ENCODE measurements at places on chromosomes 3 and 15.

DNA sequence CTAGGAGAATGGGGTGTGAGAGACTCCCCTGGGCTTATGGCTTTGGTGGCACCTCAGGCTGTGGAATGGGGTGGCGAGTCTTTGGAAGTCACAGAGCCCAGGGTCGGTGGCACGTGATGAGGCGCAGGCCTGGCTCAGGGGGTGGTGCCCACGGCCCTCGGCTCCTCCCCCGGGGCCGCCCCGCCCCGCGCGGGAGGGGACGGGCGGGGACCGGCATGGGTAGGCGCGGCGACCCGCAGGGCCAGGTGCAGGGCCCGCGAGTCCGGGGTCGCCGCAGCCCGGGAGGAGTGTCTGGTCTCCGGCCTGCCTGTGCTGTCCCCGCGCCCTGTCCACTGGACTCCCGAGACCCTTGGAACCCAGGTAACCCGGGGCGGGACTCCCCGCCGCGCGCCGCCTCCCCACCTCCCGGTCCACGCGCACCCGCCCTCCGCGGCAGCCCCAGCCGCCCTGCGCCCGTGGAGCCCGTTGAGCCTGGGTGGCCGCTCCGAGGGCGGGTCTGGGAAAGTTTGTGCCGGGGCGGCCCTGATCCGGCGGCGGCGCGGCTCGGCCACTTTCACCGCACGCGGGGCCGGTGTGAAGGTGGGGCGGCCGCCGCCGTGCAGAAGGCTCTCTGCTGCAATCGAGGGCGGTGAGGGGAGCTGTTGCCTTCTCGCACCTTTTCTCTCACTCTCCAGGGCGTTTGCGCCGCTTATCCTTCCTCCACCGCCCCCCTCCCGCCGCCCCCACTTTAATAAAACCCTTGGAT is at the start of gene PAQR5:
Gene PAQR5, plus strand, starts transcription at position 216 of the 745 bp plus-strand sequence. CDS start 61,169 bp downstream, outside the sequence.
- DNase-seq: no peak

DNA sequence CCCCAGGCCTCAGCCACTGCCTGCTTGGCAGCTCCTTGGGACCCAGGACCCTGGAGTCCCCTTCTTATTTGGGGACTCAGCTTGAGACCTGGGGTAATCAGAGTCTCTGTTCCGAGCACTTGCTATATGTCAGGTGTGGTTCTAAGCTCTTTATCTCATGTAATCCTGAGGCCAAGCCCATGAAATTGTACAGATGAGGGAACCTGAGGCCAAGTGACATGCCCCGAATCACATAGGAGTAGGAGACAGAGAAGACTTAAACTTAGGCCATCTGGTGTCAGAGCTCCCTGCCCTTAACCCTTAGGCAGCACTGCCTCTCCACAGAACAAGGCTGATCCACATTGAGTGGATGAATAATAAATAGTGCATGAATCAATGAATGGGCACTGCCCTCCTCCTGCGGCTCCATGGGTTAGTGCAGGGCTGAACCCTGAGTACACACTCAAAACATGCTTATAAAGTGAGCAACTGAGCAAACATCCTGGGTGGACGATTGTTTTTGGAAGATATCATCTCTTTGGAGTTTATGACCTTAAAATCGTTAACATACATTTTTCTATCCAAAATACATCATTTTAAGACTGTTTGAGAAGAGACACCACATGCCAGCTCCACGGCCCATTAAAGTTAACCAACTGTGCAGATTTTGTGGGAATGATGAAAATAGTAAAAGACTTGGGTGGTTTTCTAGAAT is 33.2 kb upstream of the IQSEC1 start:
- no peak for DNase-seq

DNA sequence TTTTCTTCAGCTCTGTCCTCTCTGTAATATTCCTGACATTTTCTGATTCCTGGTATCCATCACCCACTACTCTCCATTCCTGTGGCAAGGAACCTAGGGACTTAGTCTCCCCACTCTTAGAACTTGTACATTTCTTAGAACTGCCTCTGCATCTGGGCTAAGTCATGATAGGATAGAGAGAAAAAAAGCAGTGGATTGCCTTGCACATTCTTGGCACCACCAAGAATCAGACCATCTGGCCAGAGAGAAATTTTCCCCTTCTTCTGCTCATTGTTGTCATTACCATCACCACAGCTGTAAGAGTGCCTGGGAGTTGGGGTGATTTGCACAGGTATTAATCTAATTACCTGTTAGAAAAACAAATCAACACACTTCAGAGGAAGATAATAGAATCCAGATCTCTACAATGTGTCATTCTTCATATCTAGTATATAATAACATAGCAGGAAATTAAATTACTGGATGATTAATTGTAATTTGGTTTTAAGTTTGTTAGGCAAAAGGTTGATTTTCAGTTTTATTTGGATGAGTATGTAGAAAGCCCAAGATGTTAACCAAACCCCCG is 264.8 kb upstream of the ZPLD1 start:
- DNase-seq: no peak

DNA sequence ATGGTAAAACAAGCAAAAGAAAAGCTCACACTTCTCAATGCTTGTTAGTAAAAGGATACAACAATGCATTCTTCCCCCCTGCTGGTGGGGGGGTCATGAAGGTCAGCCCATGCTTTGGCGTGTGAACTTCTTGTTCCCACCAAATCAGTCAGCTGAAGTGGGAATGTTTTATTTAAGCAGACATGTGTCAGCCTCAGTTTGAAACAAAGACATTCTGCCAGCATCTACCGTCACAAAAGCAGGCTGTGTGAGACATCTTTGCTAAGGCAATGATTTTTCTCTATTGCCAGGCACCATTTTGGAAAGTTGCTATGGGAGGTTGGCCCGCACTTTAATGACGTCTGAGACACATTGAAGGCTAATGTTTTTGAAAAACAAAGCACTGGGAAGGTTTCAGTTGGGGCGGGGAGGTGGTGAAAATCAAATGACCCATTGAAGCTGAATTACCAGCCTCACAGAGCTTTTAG is 206.6 kb downstream of the TLE3 start:
- no peak for DNase-seq

- no peak for DNase-seq
Measured at GRCh38 chr3:59046839-59047238, 3.0 kb downstream of the CFAP20DC start.

DNA sequence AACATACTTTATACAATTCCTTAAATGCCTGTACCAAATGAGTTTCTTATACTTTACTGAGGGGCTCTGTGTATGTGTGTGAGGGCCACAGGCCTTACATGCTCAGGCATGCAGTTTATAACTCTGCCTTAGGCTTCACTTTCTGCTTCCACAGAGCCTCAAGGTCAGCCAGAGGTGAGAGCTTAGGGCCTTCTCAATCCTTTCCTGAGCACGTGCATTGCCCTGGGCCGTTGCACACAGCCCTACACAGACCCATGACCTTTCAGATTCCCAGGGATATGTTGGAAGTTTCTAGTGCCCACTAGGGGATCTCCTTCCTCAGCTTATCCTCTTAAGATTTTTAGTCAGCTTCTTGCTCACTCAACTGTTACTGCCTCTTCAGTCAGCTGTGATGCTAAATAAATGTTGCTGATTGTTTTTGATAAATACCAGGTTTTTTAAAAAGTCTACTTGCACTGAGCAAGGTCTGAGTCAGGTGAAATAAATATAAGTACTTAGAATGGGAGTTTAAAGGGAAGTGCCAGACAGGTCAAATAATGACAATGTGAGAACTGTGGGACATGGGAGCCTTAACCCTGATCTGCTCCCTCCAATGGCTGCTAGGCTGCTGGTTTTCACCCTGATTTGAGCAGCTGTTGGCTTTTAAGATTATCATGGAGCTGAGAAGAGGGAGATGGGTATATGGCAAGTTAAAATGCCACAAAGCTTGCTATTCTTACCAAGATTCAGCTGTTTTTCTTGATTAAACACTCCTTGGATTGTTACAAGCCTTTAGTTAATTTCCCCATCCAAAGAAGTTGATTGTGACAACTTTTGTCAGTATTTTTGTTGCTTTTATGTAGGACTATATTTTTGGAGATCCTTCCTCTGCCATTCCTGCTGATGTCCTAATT is 169.5 kb downstream of the PLD1 start:
- no peak for DNase-seq

DNA sequence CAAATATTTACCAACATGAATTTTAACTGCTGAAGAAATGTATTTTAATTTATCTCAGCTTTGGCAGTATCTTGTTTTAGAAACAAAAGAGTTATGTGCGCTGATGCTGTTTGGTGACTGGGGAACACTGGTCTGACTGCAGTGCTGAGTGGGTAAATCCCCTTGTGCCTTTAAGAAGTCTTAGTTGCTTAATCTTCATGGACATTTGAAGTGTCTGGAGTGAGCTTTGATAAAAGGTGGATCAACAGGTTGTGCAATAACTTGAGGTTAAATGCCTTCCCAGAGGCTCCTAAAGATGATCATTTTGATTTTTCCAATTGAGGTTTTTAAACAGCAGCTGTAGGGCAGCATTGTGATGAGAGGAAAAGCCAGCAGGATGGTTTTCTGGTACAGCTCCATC is 68.7 kb downstream of the TP63 start:
- no peak for DNase-seq

- no peak for DNase-seq
Measured at GRCh38 chr3:195139876-195140240, 131.1 kb downstream of the XXYLT1 start.

DNA sequence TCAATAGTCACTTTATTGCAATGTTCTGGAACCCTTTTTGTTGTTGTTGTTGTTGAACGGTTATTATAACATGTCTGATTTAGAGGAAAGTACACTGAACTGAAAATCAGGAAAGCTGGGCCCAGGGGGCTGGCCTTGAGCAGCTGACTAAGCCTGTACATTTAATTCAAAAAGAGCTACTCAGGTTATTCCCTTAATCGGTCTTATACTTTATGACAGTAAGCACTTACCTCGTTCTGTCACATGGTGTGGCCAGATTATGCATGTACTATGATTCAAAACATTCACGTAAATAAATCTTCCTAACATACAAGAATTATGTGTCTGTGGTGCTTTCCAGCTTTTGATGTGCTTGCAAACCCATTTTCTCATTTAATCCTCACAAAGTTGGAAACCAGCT is 382.5 kb upstream of the TPRG1 start:
- DNase-seq: no peak

GRCh38 chr3:13506239-13506638 is 26.1 kb downstream of the HDAC11 start:
- DNase-seq: no peak

DNA sequence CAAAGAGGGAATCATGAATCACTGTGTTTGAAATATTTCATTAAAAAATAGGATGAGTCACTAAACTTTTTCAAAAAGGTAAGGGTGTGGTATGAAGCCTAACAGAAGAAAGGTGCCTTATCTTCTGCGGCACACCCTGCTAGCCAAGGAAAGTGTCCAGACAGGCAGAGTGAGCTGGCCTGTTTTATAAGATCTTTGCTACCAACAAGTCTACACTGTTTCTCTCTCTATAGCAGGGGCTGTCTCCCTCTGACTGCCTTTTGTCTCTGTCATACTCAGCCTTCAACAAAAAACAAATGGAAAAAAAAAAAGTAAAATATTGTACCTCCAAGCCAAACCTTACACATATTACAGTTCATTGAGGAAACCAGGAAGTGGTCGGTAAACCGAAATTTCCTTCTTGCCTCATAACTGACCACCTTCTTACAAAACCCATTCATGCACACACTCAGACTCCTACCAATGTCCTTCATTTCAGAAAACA is 9.1 kb downstream of the ZDHHC3 start:
- no peak for DNase-seq

DNA sequence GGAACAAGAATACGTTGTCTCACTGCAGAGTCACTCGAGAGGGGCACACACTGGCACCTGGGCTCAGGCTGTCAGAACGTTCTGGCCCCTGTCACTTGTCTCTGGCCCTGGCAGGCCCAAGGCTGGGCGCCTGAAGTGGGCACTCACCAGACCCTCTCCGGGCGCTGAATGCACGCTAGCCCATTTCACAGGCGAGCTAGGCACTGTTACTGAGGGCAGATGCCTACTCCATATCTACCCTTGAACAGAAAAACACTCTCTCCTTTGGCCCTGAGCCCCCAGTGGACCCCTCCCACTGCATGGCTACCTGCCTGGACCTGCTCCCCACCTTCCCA is 42.3 kb upstream of the IQSEC1 start:
- DNase-seq: no peak

- no peak for DNase-seq
Measured at GRCh38 chr3:188491276-188491687, 337.3 kb downstream of the LPP start.

- DNase-seq: peak; percentile 16
Measured at GRCh38 chr3:11764931-11765363, 81.7 kb downstream of the TAMM41 start.

DNA sequence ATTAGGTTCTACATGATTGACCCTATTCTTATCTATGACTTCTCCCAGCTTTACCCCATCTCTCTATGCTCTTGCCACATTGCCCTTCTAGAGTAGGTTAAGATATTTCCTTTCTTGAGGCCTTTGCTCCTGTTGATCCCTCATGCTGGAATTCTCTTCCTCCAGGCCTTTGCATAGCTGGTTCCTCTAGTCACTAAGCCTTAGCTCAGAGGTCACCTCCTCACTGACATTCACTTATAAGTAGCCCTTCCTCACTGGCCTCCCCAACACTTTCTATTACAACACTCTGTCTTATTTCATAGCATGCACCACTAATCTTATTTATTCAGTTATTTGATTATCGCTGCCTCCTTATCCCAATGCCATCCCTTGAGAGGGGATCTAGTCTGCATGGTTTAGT is 228.4 kb upstream of the COL8A1 start:
- DNase-seq: no peak

Data from CD4-positive, alpha-beta T cell treated with Interleukin-21 for 1 hour (primary cell).